ENCODE measurements at places on chromosomes 4 and X.

GRCh38 chrX:13440176-13440575 is 120.3 kb upstream of the ATXN3L start:
- DNase-seq: no peak

DNA sequence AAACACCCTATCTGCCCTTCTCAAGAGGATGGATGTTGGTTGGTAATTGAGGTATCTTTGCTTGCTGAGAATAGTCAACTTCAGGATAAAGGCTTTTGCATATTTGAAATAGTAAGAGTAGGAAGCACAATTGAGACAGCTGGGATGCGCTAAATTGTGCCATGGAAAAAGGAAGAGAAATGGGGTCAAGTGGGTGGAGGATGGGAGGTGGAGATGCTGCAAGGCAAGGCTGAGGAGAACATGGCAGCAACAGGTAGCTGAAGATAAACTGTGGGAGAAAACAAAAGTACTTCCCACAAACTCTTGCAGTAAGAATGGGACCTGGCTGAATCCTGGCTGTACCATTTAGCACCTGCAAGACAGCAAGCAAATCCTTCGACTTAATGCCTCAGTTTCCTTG is 13.9 kb upstream of the CDS1 start:
- no peak for DNase-seq

DNA sequence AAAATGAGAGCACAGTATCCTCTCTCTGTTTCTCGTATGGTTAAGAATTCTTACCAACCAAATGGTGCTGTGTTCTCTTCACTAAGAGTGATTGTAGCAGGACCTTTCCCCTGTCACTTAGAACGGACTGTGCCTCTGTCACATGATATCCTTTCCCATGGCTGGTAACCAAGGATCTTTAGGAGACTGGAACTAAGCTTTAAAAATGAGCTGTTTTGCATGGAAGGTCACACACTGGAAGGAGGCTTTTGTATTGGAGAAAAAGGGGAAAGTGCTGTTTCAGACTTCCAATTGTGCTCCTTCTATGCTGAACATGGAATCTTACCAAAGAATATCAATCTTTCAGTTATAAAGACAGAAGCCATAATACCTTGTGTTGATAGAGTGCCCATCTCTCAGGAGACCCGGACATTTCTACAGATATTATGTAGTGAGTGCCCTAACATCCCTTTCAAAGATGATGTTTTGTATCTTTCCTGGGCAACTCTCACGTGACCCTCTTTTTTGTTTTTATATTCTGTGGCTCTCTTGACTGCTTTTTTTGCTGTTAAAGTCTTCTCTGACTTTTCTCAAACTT is 148.6 kb downstream of the SLC4A4 start:
- no peak for DNase-seq

GRCh38 chrX:136336623-136337022 is 35.9 kb downstream of the ADGRG4 start:
- DNase-seq: no peak

- no peak for DNase-seq
Observed at GRCh38 chrX:84170931-84171330, 17.1 kb downstream of the RPS6KA6 start.

GRCh38 chrX:110397339-110397738 is 38.7 kb downstream of the RTL9 start:
- DNase-seq: no peak

- no peak for DNase-seq
Observed at GRCh38 chr4:179467878-179468277, 2025.6 kb upstream of the AGA start.

- DNase-seq: no peak
Observed at GRCh38 chr4:58216461-58216860, 1106.3 kb upstream of the IGFBP7 start.

DNA sequence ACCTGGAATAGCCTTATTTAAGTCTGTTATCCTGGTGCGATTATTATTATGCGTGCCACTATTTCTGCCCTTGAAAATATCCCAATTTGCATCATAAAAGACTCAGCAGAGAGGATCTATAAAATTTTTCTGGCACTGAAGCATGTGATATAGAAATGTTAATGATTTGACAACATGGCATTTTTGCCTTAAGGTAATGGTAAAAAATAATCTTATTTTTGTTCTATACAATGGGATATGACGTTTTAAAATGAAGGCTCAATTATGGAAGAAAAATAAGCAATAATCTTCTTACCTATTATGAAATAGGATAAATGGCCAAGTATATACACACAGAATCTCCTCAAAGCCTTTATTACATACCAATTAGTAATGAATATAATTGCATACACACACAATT is 113.5 kb downstream of the PDGFC start:
- no peak for DNase-seq

GRCh38 chrX:2969021-2969420 is 37.3 kb upstream of the ARSH start:
- DNase-seq: no peak

- no peak for DNase-seq
Observed at GRCh38 chr4:148497258-148497657, 55.0 kb upstream of the NR3C2 start.

GRCh38 chrX:74493806-74494205 is 72.5 kb downstream of the SLC16A2 start:
- DNase-seq: no peak

DNA sequence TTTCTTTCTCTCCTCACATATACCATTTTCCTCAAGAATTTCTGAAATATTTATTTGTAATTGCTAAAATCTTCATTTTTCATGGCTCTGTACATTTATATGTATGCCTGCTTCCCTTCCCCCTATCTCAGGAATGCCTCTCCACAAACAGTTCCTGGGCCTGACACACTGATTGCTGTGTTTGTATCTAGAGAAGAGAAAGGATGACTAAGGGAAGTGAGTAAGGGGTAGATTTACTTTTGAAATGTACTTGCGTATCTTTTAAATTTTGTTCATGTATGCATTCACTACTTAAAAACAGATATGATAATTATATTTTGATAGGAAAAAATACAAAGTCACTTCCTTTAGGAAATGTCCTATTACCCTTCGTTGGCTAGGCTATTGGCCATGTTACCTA is 790.8 kb downstream of the PCDH18 start:
- DNase-seq: no peak
